Fibroblast of the conjunctiva (primary cell): ENCODE measurements at places on chromosomes 2 and 18.
A peak's percentile ranks its signal among the peaks of the same experiment; 100 is the strongest.

DNA sequence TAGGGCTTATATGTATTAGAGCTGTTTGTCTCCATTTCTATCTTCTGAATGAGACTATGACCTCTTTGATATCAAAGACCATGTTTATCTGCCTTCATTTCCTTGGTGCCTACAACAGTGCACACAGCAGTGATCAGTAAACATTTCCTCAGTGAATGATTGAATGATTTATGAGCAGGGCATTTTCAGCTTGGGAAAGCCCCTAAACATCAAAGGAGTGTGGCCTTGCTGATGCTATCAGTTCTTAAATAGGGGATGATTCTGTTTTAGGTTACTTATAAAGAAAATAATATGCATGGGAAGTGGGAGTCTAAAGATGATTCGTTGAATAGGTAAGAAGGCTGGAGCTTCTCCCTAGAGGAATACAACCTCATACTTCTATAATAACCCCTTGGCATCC, 425.3 kb downstream of the ZNF521 start:
- DNase-seq, result no peak

- DNase-seq, result no peak
Observed at GRCh38 chr2:98737848-98738247, 6.9 kb upstream of the MGAT4A start.

DNA sequence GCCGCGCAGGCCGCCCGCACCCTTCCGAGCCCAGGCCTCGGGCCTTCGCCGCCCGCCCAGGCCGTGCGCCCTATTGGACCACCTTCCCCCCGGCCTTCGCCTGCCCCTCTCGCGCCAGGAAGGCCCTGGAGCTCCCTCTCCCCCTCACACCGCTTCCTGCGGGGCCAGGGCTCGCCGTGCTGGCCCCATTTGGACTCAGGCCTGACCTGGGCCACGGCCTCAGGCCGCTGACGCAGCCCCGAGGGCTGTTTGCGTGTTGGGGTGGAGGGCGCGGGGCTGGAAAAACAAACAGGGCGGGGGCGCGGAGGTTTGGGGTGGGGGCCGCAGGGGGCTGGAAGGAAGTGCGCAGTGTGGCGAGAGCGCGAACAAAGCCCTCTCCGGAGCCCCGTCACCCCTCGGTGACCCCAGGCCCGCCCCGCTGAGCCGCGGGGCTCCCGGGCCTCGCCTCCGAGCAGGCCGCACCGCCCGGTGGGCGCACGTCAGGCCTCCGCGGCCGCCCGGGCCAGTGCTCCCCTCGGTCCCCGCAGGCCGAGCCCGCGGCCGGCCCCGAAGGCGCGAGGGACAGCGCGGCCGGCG, 12.3 kb upstream of the SIX3 start:
- no peak for DNase-seq

DNA sequence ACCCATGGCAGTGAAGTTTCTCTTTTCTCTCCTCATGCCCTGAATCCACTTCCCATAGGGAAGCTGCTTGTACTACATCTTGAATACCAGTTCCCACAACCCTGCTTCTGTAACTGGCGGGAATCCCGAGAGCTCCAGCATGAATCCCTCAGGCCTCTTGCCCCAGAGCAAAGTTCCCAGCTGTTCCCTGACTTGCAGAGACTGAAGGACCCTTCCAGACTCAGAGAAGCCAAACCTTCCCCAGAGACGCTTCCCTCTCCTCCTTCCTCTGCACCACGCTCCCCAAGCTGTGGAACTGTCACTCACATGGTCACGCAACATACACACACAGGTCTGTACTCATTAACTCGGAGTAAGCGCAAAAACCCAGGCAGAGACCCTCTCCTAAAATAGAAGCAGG, 26.4 kb downstream of the TRAPPC12 start:
- no peak for DNase-seq

DNA sequence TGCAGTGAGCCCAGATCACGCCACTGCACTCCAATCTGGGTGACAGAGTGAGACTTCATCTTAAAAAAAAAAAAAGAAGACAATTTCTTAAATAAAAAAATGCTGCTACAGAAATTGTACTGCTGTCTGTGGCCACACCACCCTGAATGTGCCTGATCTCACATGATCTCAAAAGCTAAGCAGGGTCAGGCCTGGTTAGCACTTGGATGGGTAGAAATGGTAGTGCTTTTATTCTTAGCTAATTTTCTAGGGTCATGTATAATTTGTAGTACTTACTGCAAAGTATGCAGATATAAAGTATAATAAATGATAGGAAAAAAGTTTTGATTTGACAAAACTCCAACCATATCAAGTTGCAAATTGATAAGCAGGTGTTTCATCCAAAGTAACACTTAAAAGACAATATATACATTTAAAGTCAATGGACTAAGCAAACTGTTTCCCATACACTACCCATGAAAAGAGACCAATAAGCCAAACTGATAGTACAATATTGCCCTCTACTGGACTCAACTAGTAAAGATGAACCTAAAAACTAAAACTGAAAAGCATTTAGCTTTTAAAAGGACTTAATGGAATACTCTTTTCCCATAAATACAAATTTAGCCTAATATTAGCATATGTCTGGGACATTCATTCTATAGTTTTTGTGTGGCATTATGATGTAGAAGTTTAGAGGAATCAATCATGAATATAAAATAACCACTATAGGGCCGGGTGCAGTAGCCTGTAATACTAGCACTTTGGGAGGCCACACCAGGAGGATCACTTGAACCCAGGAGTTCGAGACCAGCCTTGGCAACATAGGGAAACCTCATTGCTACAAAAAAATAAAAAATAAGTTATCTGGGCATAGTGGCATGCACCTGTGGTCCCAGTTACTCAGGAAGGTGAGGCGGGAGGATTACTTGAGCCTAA, 18.6 kb upstream of the PEX13 start:
- peak; percentile 41 for DNase-seq

GRCh38 chr18:57970356-57971095, 73.5 kb upstream of the NEDD4L start:
- no peak for DNase-seq

DNA sequence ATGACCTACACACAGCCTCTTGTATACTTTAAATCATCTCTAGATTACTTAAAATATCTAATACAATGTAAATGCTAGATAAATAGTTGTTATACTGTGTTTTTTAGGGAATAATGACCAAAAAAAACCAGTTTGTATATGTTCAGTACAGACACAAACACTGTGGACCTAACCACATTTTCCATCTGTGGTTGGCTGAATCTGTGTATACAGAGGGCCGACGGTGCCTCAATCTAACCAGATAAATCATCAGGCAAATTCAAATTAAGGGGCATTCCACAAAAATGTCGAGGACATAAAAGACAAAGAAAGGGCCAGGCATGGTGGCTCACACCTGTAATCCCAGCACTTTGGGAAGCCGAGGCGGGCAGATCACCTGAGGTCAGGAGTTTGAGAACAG, 14.1 kb downstream of the MGAT4A start:
- no peak for DNase-seq

DNA sequence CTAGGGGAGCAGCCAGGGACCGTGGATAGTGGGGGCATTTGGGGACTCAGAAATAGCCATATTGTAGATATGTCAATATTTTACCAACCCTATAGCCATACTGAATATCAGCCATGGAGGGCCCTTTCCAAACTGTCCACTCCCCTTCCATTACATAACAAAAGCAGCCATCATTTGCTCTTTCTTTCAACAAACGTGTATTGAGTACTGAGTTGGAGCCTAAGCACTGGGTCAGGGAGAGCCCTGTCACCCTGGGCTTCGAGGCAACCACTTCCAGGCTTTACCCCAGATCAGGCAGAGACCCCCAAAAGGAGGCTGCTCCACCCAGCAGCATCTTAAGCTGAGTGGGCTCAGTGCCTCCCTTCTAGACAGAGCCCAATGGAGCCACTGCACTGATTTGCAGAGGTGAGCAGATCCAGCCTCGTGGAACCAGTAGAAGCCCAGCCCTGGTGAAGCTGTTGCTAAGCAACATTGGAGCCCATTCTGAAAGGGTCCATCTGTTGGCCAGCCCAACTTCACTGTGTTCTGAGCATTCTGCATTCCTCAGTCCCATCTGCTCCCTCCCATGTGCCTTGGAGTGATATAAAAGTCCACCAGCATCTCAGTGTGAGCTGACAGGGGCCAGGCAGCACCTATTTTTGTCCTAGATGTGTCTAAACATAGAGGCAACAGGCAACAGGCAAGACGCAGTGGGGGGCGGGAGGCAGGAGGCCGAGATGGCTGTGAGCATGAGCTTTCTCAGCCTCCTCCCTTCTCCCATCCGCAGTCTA, 112.1 kb downstream of the PLB1 start:
- DNase-seq, result no peak

DNA sequence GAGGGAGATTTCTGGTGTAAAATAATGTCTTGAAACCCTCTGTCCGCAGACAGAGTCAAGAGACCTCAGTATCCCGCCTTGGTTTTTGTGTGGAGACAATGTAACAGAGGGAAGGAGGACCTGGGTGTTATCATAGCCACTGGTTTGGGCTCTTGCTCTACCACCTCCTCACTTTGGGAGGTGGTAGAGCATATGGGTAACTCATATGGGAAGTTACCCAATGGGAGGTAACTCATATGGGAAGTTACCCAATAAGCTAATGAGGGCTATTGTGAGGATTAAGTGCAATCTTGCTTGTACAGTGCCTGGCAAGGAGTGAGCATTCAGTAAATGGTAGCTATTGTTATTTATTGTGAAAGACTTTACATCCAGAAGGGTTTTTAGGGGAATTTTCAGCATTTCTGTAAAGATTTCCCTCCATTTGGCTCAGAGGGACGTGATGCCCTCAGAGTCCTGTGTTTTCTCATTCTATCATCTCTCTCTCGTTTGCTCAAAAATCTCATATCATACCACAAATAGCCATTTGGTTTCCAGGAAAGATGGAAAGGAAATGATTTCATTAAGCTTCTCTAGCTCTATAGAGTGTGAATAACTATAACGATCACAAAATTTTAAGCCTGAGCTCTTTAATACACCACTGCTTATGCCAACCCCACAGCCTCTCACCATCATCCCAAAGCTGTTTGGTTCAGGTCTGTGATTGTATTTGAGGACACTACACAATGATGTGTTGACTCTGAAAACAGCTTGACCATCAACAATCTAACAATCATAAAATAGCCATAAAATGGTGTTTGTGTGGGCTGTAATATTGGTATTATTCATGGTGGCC, 307.7 kb downstream of the STK39 start:
- no peak for DNase-seq

GRCh38 chr2:129812071-129812470, 167.4 kb upstream of the RAB6C start:
- no peak for DNase-seq

DNA sequence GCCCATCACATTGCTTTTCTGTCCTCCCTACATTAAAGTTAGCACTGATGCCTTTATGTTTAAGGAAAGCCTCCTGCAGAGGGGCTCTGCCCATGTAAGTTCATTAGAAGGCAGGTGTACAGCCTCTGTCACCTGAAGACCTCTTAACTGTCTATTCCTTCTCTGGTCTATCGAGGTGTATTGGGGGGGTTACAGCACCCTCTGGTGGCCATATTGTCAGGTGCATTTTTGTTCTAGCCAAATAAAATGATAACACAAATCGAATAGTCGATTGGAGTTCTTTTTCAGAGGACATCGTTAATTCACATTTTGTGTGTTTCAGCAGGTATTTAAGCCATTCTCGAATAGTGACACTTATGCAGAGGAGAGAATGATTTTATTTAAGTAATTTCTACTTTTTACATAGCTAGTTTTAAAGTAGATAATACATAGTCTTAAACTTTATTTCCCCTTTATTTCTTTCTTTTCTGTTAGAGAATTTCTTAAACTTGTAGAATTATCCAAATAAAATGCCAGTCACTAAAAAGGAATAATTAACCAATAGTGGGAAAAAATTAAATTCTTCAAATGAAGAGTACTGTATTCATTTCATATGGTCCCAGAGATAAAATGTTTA, 136.8 kb downstream of the NEDD4L start:
- DNase-seq, result no peak

- no peak for DNase-seq
Observed at GRCh38 chr18:63962137-63962536, 7.7 kb upstream of the SERPINB8 start.

DNA sequence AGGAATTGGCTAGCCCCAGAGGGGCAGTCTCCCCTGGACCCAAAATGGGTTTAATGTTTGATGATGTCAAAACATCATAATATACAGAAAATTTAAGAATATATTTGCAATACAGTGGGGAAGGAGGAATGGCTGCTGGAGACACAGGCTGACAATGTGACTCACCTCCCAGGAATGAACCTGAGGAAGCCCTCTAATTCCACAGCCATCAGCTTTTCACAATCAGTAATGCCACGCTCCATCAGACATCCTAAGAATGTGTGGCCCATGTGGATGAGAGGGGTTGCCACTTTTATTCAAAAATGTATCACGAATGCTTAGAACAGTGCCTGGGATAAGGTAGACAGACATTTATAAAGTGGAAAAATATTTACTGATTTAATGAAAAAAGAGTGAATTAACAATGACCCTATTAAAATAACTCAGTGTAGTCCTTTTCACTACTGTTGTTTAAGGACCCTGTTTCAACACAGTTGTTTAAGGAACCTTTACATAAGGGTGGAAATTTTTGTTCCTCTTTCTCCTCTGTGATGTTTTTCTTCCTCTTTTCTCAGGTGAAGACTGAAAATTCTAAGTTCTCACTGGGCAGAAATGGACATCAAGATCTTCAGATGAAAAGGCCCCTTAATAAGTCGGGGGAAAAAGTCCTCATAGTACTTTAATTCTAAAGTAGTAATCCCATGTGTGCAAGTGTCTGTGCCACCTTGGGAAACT, 17.5 kb upstream of the TMEM163 start:
- no peak for DNase-seq

DNA sequence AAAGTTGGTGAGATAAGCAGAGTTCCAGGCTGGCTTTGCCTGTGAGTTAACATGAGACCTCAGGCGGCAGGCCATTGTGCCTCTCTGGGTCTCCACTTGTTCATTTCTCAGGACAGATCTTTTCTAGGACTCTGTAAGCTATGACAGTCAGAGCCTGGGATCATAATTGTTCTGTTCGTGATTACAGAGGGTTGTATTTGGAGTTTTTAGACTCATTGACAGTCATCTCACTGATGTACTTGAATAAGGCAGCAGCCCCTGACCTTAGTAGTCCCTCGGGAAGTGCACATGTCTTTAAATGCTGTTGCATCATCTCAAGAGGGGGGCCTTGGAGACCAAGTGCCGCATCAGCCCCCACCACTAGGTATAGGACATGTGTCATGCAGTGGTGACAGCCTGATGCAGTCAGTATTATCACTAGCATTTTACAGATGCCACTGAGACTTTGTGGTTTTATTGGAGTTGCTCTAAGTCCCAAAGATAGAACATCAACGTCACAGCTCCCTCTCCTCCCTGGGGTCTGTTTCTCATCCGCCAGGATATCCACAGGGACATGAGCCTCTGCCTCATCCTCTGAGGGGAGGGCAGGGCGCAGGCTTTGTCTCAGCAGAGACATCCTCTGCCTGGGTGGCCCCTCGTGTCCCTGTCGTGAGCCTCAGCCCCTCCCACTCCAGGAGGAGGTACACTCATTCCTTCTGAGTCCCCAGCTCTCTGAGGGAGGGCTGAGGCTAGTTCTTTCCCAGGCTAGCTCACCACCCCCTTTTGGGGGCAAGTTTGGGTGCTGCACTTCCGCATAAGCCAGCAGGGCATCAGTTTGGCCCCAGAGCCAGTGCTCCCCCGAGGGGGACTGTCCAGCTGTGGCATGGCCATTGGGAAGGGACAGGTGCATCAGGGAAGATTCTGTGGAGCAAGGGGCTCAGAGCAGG, 14.1 kb downstream of the GLI2 start:
- no peak for DNase-seq
